MG63 (cell line): ENCODE measurements at places on chromosomes 6 and 20.

DNA sequence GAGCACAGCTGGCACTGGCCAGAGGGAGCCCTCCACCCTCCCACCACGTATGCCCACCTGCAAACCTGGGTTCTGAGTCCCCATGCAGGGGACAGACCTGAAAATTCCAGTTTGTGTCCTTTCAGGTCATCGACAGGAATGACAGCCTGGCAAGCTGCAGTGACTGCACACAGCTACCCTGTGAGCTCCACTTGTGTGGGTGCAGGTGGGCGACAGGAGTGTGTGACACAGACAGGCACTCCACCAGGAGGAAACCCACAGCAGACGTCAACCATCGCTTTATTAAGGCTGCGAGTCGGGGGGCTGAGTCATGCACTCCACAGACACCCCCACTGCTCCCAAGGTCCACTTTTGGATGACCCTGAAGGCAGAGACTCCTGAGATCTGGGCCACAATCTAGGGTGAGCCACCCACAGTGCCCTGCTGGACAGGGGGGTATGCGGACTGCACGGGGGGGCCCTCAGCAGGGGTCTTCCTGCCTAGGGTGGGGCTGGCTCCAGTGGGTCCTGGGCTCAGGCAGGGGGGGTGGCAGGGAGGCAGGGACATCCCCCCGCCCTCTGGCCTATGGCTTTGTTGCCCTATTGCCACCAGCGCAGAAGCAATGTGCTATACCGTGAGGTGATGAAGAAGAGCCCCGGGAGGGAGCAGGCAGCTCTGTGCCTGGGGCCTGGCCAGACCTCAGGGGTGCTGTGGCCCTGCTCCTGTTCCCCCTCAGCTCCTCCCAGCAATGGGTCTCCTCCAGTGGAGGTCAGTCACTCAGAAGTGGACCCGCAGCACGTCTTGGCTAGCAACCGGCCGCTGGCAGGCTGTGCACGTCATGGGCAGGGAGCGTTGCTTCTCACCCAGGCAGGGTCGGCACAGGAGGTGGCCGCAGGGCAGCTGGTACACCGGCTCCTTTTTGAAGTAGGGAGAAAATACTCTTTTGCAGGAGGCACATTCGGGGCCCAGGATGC is 25.1 kb upstream of the AVP start:
- no peak for DNase-seq

- DNase-seq: peak; percentile 100
Observed at GRCh38 chr20:35307666-35308653, 15.7 kb upstream of the FAM83C start.

DNA sequence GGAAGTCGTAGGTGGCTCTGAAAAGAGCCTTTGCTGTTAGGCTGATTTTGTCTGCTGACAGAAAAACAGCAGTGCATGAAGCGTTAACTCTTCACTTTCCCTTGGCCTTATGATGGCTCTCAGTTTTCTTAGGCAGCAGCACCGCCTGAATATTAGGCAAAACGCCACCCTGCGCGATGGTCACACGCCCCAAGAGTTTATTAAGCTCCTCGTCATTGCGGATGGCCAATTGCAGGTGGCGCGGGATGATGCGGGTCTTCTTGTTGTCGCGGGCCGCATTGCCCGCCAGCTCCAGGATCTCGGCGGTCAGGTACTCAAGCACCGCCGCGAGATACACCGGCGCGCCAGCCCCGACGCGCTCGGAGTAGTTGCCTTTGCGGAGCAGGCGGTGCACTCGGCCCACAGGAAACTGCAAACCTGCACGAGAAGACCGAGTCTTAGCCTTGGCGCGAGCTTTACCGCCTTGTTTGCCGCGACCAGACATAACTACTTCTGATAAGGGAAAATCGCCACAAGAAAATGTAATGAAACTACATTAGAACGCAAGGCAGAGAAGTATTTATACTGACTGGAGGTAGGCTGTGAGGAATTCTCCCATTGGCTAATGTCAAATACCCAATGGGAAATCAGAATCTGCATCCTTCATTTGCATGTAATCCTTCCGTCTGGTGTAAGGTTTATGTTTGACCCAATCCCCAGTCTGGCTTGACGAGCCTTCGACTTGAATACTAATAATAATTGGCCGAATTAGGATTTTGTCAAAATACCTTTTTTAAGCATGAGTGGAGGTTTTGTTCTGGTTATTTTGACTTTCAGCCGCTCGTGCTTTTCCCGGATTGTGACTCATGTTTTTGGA is 53.9 kb upstream of the HFE start:
- peak; percentile 72 for DNase-seq

DNA sequence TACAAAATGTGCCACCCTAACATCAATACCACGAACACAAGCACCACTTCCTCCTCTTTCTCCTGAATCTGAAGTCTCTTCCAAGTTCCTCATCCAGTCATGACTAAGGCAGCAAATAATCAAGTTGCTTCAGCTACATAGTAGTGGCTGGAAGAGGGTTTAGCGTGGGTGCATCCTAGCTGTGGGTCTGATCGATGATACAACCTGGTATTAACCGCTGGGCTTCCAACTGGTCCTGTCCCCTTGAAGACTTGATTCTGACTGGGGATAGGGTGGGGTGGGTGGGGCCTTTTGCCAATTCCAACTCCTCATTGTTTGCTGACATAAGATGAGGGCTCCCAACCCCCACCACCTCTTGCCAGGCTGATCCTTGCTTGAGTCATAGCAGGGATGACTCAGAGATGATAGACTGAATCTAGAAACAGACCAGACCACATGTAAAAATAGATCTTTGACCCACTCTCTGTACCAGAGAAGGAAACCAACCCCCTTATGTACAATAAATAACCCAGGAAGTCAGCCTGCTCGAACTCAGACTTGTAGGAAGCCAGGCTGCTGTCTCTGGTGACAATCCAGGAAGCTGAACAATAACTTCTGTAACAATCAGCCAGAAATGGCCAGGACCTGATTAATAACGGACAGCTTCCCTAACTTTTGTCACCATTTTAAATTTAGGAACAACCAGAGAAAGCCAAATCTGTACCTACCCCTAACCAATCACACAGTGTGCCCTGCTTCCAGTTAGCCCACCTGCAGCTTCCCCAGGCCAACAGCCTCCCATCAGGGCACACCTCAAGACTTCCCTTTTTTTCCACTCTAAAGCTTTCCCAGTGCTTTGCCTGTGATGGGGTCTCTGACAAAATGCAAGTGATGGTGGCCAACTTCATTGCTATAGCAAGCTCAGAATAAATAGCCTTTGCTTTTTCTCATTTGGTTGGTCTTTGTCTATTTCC is 68.9 kb upstream of the FAM184A start:
- DNase-seq: peak; percentile 91
